ENCODE measurements at places on chromosomes 2 and 18.

- DNase-seq = peak; percentile 24
Measured at GRCh38 chr2:149573760-149574159, 13.8 kb downstream of the MMADHC start.

- DNase-seq = no peak
Measured at GRCh38 chr18:28974504-28974903, 797.6 kb upstream of the CDH2 start.

DNA sequence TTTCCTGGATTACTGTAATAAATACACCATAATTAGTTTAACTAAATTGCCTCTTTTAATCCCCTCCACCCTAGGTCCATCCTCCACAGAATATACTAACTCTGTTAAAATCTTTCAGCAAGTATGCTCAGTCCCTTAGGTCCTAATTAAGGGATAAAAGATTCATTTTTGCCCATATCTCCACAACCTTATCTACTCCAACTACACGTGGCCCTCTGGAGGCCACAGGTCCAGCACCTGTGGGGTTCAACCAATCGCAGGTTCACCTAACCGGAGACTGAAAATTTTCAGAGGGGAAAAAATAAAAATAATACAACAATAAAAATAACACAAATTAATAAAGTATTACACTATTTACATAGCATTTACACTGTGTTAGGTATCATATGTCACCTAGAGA lies 86.4 kb downstream of the MAP4K3 start:
- DNase-seq = no peak

DNA sequence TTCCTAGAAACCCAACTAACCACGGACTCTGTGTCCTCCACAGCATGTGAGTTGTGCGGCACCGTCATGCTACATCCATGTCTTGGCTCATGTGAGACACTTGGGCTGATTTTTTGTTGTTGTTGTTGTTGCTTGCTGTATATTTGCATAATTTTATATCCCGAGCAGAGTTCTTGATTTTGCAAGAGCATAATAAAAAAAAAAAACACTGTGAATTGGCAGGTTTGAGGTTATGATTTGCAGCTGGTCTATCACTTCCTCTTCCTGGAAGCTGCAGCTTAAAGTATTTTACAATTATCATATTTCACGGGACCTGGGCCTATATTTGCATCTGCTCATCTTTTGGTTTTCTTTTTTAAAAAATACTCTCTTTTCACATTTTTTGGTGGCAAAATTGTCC lies 142.3 kb upstream of the NRP2 start:
- DNase-seq = no peak

DNA sequence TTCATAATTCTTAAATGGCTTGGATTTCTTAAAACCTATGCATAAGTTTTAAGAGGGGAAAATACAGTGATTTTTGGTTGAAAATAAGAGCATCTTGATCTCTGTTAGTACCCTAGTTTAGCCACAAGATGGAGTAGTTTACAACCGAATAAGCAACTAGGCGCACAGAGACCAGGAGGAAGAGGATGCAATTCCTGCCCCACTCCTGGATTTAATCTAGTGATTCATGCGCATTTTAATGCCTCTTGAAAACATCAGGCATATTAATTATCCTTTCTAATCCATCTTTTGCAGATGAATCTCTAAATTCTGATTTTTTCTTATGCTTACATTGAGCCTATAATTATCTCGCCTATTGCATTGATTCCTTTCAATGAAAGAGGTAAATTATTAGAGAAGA lies 76.7 kb downstream of the MRPS9 start:
- DNase-seq = peak; percentile 83

GRCh38 chr2:134532537-134532936 lies 186.3 kb downstream of the TMEM163 start:
- no peak for DNase-seq

GRCh38 chr2:74080346-74080745 lies 67.4 kb downstream of the BOLA3 start:
- no peak for DNase-seq

GRCh38 chr2:146130290-146130689 lies 1610.4 kb upstream of the ZEB2 start:
- DNase-seq = no peak

DNA sequence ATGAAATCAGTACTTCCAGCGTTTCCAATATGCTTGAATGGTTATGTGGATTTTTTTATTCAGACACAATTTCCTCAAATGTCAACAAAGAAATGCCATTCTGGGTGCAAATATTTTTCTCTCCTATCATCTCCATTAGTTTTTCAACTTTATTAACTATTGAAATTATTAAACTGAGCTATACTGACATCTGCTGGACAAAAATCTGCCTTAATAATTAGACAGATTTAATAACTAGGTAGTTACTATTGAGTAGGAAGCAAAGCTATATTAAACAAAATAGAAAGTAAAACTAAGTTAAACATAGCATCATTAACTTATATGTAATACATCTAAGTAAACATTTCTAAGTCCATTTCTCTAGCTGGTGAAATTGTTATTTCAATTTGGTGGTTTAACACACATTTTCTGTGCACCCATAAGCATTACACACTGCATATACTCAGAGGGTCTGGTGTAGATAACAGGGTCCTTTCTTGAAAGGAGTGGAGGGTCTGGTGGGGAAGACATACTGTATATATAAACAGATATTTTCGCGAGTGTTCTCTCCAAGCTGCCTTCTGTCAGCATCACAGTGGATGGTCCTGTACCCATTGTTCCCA lies 77.0 kb downstream of the LANCL1 start:
- DNase-seq = no peak

DNA sequence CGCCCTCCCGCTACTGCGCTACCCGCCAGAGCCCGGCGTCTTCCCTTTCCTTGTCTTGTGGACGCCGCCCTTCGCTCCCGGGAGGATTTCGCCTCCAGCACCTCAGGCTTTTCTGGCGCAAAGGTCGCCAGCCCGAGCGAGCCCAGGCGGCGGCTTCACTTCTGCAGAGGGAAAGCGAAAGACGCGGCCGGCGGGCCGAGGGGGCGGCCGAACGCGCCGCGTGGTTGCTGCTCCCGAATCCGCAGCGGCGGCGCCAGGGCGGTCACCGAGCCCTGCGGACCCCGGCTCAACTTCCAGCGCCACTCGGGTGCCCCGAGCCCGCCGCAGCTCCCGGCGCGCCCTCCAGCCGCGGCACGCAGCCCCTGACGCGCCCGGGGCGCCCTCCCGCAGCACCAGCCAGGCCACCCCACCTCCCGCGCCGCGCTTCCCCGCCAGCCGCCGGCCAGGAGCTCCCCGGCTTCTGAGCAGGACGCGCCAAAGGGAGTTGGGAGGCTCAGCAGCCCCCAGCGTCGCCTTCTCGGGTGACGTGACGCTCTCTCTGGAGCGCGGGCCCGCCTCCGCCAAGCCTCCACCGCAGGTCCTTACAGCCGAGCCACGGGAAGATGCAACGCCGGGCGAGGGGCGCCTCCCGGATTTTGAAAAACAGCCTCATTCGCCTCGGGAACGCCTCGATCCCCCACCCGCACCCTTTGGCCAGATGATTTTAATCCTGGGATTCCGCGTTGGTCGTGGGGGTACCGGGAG lies 84.9 kb upstream of the EPB41L3 start:
- DNase-seq = peak; percentile 59

DNA sequence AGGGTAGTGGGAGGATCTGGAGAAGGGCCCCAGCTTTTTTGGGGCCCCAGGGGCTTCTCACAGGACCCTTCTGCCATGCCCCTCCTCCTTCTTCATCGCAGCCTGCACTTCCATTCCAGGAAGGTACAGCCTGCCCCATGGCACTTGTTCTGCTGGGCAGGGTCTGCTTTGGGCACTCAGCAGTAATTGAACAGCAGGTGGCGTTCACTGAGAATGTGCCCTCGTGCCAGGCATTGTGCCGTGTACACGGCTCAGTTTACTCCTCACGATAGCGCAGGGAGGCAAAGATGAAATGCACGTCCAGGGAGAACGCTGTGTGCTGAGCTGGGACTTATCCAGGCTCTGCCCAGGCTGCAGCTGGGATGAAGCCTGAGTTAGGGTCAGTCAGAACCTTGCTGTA lies 54.8 kb upstream of the ASB18 start:
- no peak for DNase-seq

Data from AG20443 (cell line).